ENCODE measurements at places on chromosomes 13 and 19. TPM values are rescaled to one million over a fixed set of nuclear protein-coding genes. Genes with fewer than 3 reads are reported as not detected.

DNA sequence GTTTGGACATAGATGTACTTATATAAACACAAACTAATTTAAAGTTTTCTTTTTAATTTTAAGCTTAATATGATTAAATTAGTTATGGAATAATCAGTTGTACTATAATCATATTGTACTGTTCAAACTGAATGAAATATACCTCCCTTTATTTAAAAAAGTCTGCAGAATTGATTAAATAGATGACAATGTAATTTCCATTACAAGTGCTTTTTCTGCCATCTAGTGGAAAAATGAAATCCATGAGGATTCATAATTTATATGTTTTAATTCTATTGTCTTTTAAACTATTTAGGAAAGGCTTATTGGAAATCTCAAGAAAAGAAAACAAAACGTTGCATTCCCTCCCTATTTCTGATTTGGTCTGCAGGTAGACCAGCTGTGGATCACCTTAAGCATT, 30.9 kb downstream of the MZT1 start:
- no peak for DNase-seq

DNA sequence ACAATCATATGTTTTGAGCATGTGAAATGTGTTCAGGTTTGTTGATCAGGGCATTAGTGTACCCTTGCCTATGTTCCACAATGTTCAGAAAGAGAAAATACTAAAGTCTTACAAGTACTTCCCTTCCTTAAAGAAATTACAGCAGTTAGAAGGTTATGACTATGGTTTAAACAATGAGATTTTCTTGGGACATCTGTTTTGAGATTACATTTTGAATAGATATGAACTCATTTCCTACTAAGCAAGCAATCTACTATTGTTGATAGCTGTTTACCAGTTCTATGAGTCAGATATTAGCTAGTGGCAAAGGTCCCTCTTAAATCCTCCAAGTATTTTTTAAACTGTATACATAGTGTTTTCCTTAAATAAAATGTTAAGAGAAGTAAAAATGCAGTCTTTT, 241.3 kb downstream of the DACH1 start:
- DNase-seq, result no peak

DNA sequence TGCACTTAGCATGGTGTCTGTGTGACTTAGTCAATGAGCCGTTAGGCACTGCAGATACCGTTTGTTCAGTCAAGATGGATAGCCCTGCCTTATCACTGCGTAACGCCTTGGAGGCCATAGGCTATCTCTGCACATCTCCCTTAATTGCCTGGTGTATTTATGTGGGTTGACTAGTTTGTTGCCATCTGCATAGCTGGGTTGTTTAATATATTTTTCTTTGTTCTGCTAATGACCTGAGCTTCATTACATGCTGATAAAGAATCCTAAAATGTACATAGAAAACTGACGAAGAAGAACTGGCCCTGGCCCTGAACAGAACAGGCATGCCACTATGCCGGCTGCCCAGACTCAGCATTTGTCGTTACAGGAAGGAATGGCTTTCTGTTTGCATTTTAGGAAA, 297.8 kb downstream of the SHISA2 start:
- DNase-seq, result no peak

GRCh38 chr19:15449620-15450527, at the start of gene WIZ:
TSS of gene WIZ (minus strand) at chr19:15449956. CDS start at chr19:15448307, 1,649 bp downstream.
- DNase-seq, result peak; percentile 98

DNA sequence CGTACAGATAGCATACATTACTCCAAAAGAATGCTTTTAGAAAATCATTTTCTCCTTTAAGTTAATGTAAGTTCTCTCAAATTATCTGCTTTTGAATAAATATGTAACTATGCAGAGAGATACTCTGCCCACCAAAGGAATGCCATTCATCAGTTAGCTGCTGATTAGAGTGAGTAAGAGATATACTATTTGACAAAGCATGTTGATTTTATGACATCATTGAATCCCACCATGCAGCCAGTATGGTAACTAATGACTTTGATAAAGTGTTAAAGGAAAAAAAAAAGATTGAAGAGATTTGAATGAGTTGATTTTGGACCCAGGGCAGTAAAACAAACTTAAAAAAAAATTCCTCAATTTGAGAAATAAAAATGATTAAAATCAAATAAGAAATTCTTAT, 521.5 kb downstream of the SLITRK6 start:
- DNase-seq, result no peak

Gene ZSCAN4
- not detected for total RNA-seq

DNA sequence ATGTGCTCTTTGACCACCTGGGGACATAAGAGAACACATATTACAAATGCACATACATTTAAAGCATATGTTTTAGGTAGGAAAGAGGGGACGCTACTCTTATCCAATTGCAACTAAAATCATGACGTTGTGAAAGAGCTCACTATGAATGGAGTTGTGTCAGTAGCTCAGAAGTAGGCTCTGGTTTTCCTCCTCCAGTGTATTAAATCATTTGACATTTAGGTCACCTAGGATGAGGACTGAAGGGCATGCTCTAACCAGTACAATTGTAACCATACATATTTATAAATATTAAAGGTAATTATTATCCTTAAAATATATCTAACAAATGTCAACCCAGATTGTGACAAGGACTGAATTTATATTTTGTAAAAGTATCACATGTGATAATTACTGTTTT, 389.0 kb downstream of the KLF12 start:
- no peak for DNase-seq
